Fibroblast of skin of right biceps (primary cell): ENCODE measurements at places on chromosomes 6 and 20.
A peak's percentile ranks its signal among the peaks of the same experiment; 100 is the strongest.

DNA sequence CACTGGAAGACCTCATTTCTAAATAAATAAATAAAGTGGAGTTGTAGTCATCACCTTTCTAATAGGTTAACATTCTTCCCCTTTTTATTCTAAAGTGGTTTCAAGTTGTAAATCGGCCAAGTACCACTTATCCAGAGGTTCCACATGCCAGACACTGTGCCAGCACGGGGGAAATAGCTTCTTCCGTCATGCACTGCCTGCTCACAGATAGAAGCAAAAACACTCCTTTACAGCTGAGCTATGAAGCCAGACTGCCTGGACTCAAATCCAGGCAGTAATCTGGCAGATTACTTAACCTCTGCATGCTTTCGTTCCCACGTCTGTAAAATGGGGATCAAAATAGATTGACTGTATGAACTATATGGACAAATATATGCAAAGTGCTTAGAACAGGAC, 17.2 kb upstream of the SCML4 start:
- no peak for DNase-seq

DNA sequence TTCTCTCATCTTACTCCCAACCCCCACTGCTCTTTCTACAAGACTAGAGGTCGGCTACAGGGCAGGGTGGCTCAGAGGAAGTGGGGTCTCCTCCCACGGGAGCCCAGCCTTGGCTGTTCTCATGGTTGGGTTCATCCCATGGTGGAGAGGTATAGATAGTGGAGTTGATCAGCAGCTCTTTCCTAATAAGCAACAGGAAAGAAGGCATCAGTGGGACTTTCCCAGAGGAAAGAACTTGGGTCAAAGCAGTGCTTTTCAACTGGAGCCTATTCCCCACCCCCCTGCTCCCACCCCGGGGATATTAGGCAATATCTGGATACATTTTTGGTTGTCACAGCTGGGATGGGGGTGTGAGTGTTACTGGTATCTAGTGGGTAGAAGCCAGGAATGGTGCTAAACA, 200.9 kb downstream of the NFATC2 start:
- DNase-seq: peak; percentile 58

- no peak for DNase-seq
Measured at GRCh38 chr6:149140137-149140909, 177.2 kb upstream of the TAB2 start.

DNA sequence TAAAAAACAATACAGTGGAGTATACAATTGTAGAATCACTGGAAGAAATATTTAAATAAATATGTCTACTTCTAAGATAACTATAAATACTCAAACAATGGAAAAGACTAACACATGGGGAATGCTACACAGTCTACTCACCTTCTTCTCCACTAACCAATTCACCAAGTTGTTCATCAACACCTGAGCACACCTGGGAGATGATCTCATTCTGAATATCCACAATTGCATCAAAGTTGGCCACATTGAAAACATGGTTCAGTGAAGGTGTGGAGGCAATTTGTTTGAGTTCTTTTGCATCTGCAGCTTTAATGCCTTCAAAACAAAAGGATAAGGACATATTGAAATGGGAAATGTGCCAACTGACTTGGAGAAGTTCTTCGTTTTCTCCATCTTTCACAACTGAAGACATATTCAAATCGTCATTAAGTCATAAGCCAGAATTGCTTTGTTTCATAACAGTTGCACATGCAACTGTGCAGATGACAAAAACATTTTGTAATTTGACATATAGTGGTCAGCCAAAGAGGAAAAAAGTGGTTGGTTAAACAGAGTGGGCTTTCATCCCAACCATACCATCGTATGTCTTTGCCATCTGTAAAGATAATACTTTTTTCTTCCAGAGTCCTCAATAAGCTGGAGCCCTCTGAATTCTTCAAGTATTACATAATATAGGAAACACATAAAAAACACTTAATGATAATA, 17.5 kb downstream of the COL12A1 start:
- DNase-seq: no peak

- no peak for DNase-seq
Measured at GRCh38 chr20:17507531-17507930, 23.6 kb downstream of the BFSP1 start.

- DNase-seq: no peak
Measured at GRCh38 chr6:5782783-5783547, 223.8 kb downstream of the NRN1 start.

DNA sequence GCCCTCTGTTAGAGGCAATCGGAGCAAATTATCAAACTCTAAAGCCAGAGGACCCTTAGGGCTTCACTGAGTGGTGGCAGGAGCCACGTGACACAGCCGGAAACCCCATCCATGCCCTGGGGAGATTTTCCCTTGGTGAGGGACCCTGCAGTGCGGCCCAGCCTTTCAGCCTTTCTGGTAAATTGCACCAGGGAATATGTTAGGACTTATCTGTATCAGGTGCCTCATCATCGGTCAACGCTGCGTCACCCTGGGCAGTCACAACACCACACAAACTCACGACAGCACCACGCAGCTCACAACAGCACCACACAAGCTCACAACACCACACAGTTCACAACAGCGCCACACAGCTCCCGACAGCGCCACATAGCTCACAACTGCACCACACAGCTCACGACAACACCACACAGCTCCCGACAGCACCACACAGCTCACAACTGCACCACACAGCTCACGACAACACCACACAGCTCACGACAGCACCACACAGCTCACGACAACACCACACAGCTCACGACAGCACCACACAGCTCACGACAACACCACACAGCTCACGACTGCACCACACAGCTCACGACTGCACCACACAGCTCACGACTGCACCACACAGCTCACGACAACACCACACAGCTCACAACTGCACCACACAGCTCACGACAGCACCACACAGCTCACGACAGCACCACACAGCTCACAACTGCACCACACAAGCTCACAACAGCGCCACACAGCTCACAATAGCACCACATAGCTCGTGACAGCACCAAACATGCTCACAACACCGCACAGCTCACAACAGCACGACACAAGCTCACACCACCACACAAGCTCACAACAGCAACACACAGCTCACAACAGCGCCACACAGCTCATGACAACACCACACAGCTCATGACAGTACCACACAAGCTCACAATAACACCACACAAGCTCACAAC, 199.0 kb downstream of the DLL1 start:
- DNase-seq: no peak

GRCh38 chr6:11017090-11017489, 27.0 kb downstream of the ELOVL2 start:
- DNase-seq: no peak

GRCh38 chr6:85417336-85417735, 32.5 kb upstream of the NT5E start:
- DNase-seq: peak; percentile 57

GRCh38 chr20:32621891-32622584, 36.9 kb upstream of the NOL4L start:
- DNase-seq: no peak

DNA sequence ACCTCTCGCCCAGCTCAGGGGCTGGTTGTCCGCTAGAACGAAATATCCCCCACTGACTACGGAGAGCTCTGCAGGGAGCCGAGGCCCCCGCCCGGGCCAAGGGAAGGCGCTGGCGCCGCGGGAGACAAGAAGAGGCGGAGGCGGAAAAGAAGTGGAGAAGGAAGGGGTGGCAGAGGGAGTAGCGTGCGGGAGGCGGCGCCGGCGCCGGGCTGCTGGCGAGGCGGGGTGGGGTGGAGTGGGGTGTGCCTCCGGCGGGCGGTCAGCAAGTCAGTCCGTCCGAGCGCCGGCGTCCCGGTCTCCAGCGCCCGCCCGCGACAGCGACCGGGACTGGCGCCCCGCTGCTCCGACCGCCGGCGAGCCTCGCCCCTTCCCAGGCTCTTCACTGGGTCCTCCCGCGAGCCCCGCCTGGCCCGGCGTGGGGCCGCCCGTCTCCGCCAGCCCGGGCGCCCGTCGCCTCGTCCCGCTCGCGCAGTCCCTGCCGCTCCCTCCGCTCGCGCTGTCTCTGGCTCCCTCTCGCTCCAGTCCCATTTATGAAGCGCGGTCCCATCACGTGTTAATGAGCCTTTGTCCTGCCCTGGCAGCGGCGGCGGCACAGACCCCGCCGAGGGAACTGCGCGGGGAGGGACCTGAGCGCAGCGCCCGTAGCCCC, at the start of gene CNR1:
CNR1 (minus strand) TSS at position 504 of the 649 bp plus-strand sequence. CDS start 21,073 bp downstream, outside the sequence.
- DNase-seq: peak; percentile 18

DNA sequence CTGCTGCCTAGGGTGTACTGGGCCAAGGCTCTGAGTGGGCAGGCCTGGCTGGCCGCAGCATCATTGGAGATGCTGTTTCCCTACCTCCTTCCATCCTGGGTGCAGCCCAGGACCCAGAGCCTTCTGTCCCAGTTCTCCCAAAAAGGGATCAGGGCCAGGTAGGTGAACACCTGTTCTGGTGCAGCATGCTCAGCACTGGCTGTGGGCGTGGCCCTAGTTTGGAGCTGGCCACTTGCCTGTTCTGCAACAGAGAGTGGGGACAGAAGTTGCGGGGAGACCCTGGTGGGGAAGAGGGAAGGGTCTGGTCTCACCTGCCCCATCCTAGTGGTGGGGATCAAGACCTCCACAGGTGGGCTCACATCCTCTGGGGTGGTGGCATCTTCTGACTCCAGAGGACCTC, 1.4 kb upstream of the ARMC12 start:
- DNase-seq: no peak

GRCh38 chr6:3741477-3741871, 10.0 kb downstream of the PXDC1 start:
- no peak for DNase-seq

DNA sequence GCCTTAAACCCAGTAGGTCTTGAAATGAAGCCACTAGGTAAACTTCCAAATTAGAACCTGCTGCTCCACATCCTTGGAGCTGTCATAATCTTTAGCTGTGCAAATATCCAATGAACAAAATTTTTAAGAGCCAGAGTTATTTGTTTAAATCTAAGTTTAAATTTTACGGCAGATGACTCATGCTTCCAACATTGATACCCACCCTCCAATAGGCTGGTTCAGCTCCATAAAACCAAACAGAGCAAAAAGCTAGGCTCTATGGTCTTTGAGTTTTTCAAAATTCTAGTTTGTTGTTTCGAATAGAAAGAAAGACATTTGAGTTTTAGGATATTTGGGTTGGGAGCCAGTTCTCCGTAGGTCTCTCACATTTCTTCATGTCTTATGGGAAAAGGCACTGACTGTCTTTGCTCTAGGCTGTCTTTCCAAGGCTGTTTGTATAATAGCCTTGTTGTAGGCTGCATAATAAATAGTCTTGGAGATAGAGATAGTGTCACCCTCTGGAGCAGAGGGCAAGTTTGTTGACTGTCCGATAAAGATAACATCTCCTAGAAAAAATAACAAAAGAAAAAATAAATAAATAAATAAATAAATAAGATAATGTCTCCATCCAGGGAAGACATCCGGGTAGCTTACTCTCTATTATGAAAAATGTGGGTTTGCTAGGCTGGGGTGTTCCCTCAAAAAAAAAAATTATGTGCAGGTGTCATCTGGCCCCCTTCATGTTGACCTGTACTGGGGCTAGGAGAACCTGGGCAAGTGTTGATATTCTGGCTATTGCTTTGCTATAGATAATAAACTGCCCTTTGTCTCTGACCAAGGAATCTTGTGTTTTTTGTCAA, 36.5 kb downstream of the SLC2A12 start:
- DNase-seq: no peak

DNA sequence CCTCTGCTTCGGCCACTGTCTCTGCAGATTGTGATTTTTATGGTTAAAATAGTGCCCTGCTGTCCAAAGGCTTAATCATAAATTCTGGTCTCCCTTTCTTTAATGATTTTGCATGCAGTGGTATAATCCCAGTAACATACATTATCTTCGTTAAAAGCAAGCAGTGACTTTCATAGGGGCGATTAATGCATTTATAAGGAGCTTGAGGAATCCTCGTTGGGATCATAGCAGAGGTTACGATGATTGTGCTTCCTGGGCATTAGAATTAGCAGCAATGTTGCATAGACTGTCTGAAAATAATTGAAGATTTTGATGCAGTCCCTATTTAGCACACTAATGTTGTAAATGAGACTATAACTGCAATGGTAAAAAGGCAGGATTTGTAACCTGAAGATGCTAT, 181.3 kb downstream of the PRL start:
- DNase-seq: no peak
